Esophagus squamous epithelium (tissue), 5 donors: ENCODE measurements at places on chromosomes 5 and 9.

GRCh38 chr5:74386571-74387334 is 253.8 kb downstream of the ENC1 start:
- no peak overlapping the region for H3K27ac ChIP-seq
- H3K36me3 ChIP-seq: no peaks in the 10 kb centered on the region

DNA sequence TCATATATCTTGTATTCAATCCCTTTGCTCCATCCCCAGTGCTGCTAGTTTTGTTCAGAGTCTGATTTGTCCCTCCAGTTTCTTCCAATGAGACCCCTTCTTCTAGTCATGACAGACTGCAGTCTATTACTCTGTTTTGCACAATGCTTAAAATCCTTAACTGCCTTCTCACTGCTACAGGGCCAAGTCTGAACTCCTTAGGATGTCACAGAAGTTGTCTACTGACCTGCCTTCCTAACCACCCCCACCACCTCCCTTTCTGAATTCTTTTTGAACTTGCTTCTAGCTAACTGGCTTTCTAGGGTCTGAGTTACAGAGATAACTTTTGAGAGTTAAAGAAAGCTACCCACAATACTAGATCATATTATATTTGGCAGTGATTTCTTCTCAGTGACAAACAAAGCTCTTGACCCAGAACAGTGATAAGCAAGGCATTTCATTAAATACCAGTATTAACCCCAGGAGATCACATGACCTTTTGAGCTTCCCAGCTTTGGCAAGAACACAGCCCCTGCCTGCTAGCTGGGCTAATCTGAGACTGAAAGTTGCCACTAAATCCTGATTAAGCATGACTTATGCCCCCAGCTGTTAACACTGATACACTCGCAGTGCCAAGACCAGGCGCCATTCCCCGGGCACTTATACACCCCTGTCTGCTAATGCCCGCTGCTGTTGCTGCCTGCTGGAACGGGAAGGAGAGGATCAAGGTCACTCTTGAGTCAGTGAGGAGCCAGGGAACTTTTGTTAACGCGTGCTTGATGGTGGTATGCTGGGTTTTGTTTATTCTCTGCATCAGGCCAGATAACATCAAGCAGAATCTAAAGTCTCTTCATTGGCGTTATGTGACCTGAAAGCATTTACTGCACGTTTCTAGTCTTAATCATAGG is 36.4 kb upstream of the ADAMTSL1 start:
- H3K4me3 ChIP-seq: peak overlapping the region; percentile 63
- H3K27ac ChIP-seq: no peak overlapping the region
- peaks cover 36% of the 10 kb centered on the region for H3K4me1 ChIP-seq
- no peak for DNase-seq
- H3K27me3 ChIP-seq: no peaks in the 10 kb centered on the region
- no peaks in the 10 kb centered on the region for H3K36me3 ChIP-seq

DNA sequence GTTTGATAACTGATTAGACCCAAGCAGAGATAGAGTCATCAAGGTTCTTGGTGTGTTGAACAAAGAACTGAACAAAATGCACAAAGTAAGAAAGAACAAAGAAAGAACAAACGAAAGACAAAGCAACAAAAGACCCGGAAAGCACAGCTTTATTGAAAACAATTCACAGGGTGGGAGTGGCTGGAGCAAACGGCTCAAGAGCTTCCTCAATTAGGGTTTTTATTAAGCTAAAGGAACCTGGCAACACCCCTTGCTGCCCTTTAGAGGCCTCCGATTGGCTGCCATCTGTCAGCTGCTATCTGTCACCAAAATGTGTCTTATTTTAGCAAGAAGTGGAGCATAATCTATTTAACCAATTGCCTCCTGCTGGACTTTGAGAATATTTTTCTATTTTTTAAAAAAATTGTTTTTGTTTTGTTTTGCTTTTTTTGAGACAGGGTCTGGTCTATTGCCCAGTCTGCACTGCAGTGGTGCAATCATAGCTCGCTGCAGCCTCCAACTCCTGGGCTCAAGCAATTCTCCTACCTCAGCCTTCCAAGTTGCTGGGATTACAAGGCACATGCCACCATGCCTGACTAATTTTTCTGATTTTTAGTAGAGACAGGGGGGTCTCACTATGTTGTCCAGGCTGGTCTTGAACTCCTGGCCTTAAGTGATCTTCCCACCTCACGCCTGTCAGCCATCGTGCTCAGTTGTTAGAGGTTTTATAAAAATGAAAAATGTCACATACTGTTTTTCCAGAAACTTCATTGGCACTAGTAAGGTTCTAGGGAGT is 7.7 kb upstream of the ABO start:
- H3K4me1 ChIP-seq: peaks cover 11% of the 10 kb centered on the region
- H3K4me3 ChIP-seq: no peak overlapping the region
- no peaks in the 10 kb centered on the region for H3K36me3 ChIP-seq
- peak overlapping the region; percentile 15 for H3K27ac ChIP-seq

GRCh38 chr5:87184605-87185004 is 83.1 kb upstream of the RASA1 start:
- H3K27me3 ChIP-seq: no peaks in the 10 kb centered on the region
- no peak for DNase-seq
- H3K27ac ChIP-seq: no peak overlapping the region
- H3K36me3 ChIP-seq: no peaks in the 10 kb centered on the region
- no peaks in the 10 kb centered on the region for H3K4me1 ChIP-seq

DNA sequence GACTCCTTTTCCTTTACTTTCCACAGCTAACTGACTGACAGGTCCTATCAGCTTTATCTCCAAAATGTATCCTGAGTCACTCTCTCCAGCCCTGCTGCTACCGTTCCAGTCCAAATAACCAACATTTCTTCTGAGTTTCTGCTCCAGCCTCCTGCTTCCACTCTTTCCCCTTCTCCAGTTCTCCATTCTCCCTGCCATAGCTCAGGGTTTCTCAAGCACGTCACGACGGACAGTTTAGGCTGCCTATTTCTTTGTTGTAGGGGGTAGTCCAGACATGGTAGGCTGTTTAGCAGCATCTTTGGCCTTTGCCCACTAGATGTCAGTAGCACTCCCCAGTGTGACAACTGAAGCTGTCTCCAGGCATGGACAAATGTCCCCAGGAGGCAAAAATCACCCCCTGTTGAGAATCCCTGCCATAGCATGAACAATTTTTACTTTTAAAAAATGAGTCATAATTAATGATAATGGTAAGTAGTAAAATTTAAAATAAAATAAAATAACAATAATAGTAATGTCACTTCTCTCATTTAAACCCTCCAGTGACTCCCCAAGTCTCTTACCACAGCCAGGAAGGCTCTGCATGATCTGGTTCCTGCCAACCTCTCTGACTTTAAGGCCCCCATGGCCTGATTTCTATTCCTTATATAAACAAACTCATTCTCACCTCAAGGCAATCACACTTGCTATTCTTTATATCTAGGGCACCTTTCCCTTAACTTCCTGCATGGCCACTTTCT is 105.4 kb upstream of the FER start:
- no peaks in the 10 kb centered on the region for H3K36me3 ChIP-seq
- no peak for DNase-seq
- no peaks in the 10 kb centered on the region for H3K4me1 ChIP-seq
- H3K27me3 ChIP-seq: no peaks in the 10 kb centered on the region
- H3K27ac ChIP-seq: no peak overlapping the region

- no peak for DNase-seq
- H3K27ac ChIP-seq: no peak overlapping the region
- no peaks in the 10 kb centered on the region for H3K36me3 ChIP-seq
- peaks cover 79% of the 10 kb centered on the region for H3K4me1 ChIP-seq
- no peak overlapping the region for H3K4me3 ChIP-seq
Observed at GRCh38 chr9:113509463-113509862, 45.9 kb downstream of the RGS3 start.

- no peak overlapping the region for H3K4me3 ChIP-seq
- peaks cover 27% of the 10 kb centered on the region for H3K4me1 ChIP-seq
- no peak overlapping the region for H3K27ac ChIP-seq
- no peaks in the 10 kb centered on the region for H3K27me3 ChIP-seq
Observed at GRCh38 chr5:42636946-42637345, 119.7 kb upstream of the CCDC152 start.

- H3K4me3 ChIP-seq: no peak overlapping the region
- H3K27ac ChIP-seq: no peak overlapping the region
- H3K36me3 ChIP-seq: no peaks in the 10 kb centered on the region
- DNase-seq: no peak
- H3K4me1 ChIP-seq: no peaks in the 10 kb centered on the region
- H3K27me3 ChIP-seq: no peaks in the 10 kb centered on the region
Observed at GRCh38 chr9:18255747-18256146, 218.2 kb upstream of the ADAMTSL1 start.

DNA sequence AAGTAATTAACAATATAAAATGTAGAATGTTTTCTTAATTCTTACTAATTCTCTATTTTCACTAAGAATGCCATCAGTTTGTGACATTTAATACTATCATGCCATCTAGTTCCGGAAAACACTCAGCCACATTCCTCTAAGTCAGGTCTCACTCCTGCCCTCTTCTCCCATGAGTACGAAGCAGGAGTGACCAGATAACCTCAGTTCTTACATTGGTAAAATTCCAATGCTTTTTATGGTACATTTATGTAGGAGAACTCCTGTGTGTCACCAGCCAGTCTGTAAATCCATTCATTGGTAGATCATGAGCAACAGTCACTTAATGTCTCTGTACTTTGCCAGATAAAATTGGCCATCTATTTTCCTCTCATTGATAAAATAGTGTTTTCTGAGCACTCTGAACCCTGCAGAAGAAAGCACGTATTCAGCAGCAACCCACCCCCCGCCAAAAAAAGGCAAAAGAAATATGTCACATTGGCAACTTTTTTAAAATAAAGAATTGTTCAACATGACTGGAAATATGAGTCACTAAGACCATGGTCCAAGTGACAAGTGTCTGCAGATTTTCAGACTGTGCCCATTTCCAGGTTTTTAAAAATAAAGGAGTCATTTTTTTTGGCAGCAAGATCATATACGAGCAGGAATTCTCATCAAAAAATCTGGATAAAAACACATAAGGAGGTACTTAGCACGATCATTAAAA is 11.8 kb downstream of the GLIS3 start:
- no peaks in the 10 kb centered on the region for H3K4me1 ChIP-seq
- no peak overlapping the region for H3K4me3 ChIP-seq
- no peaks in the 10 kb centered on the region for H3K27me3 ChIP-seq
- no peak for DNase-seq
- H3K27ac ChIP-seq: no peak overlapping the region

DNA sequence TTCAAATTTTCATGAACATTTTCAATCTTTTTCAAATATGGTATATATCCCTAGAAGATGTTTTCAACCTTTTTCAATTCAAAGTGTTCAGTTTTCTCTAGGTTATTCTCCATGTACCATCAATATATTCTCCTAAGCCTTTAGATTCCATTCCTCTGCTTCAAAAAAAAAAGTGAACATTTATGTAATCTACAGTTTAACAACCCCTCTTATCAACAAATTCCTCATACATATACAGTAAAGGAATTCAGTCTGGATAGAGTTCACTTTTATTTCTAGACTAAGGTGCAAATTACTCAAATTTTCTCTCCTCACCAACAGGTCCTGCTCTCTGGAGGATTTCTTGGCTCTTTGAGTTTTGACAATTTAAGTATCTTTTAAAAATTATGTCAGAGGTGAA is 150.0 kb downstream of the ARL15 start:
- H3K36me3 ChIP-seq: no peaks in the 10 kb centered on the region
- H3K4me3 ChIP-seq: no peak overlapping the region
- H3K27ac ChIP-seq: no peak overlapping the region
- no peak for DNase-seq
- no peaks in the 10 kb centered on the region for H3K27me3 ChIP-seq

DNA sequence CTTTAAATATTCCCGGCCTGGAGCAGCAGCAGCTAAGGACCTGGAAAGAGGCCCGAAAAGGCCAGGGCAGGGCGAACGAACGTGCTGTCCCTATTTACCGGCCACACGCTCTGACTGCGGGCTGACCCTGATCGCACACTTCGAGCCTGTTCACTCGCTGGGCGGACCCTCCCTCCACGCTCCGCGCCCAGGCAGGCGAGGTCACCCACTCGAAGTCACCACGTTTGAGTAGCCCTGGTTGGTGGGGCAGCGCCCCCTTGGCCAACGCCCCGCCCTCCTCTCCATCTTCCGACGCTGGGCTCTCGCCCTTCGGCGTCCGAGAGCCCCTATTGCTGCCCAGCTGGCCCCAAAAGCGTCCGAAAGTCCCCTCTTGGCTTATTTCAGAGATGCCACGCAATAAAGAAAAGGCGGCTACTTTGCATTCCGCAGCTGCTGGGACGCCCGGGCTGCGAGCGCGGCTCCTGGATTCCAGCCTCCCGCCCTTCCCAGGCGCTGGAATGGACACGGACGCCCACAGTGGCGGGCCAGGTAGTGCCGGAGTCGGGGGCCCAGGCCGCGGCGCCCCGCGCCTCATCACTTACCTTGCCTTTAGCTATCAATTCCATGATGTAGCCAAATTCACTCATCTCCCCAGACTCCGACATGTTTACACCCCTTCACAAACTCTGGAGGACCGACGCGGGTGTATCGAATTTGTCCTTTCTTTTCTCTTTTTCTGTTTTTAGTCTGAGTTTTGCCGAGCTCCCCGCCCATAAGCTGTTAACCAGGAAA is 9.9 kb upstream of the TRIM36 start:
- no peak for DNase-seq
- H3K27me3 ChIP-seq: peaks cover 42% of the 10 kb centered on the region
- no peak overlapping the region for H3K27ac ChIP-seq
- H3K4me1 ChIP-seq: peaks cover 8% of the 10 kb centered on the region

DNA sequence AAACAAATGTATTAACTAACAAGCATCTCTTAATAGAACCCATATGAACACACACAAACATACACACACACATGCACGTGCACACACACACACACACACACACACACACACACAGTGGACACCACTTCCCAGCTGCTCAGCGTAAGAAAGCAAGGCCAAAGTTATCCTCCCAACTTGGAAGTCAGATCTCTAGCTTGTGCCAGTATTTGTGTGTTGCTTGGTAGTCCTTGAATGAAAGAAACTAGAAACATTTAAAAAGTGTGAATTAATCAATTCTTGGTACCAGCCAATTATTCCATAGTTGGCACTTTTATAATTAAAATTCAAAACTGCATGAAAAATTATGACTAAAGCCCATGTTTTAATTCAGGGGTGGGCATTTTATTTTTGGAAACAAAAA is 178.1 kb downstream of the TMEM161B start:
- H3K4me1 ChIP-seq: no peaks in the 10 kb centered on the region
- no peak overlapping the region for H3K4me3 ChIP-seq
- no peaks in the 10 kb centered on the region for H3K27me3 ChIP-seq
- no peak for DNase-seq
- no peaks in the 10 kb centered on the region for H3K36me3 ChIP-seq
